ENCODE measurements at places on chromosomes 16 and 17. TPM values are rescaled to one million over a fixed set of nuclear protein-coding genes. Genes with fewer than 3 reads are reported as not detected.

The ABCC12 gene
- 0.86 TPM for total RNA-seq

The KRT14 gene
- 0.41 TPM for total RNA-seq

The VMO1 gene
- 4.3 TPM for total RNA-seq

The SAP30BP gene
- total RNA-seq: 64.0 TPM

The MYH2 gene
- not detected for total RNA-seq

The KRT25 gene
- total RNA-seq: not detected

The EFCAB13 gene
- total RNA-seq: 0.88 TPM

- ATAC-seq: peak; percentile 9
Observed at GRCh38 chr17:79027274-79027924, 3.4 kb downstream of the C1QTNF1 start.

DNA sequence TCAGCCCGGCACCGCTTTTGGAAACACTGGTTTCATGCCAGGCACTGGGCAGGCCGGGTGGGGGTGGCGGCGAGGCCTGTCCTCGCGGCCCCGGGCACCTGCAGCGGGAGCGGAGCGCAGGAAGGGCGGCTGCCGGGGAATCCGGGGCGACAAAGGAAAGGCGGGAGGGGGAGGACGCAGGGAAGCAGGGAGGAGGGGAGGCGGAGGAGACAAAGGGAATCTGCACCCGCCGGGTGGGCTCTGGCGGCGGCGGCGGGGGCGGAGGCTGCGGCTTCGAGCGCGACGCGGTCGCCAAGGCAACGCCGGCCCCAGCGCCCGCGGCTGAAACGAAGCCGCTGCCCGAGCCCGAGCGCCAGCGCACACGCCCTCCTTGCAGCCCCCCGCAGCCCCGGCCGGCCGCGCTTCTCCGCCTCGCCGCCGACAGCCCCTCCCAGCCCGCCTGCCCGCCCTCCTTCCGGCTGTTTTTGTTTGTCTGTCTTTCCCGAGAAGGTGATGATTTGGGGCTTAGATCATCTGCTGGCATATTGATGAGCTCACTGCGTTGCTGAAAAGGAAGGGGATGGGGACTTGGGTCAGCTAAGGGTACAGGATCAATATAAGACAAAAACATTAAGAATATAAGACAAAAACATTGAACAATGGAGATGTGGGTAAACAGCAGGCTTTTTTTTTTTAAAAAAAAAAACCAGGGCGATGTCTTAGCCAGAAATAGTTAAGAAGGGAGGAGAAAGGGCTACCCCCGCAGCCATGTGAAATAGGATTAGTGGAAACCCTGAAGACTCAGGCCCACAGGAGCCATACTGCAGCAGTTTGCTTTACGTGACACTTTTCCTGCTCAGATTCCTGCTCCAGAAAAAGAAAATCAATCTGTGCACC lies 32.7 kb downstream of the CDK5R1 start:
- ATAC-seq: peak; percentile 79

- ATAC-seq: peak; percentile 26
Observed at GRCh38 chr17:19753051-19753509, 5.0 kb upstream of the ALDH3A1 start.

DNA sequence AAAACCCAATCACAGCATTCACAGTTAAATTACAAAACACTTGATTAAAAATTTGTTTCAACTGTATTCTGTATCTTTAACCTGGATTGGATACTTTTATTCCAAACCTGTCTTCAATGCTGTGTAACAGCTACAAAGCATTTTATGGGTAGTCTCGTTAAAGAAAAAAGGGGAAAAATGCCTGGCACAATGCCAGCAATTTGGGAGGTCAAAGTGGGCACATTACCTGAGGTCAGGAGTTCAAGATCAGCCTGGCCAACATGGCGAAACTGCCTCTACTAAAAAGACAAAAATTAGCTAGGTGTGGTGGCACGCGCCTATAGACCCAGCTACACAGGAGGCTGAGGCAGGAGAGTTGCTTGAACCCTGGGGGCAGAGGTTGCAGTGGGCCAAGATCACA lies 4.0 kb downstream of the GNA13 start:
- ATAC-seq: no peak

DNA sequence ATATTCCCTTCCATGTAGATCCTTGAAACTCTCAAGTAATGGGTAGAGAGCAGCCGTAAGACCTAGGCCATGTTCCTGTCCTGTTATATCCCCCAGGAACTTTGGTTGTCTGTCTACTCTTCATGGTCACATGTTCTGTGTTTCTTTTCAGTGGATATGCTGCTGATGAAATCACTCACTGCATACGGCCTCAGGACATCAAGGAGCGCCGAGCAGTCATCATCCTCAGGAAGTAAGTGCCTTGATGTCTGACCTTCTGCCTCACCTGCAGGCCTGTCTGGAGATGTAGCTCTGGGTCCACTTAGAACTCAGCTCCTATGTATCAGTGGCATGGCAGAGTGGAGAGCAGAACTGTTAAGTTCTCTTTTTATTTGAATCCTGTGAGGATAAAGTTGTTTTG lies 11.2 kb downstream of the ALKBH5 start:
- ATAC-seq: no peak

DNA sequence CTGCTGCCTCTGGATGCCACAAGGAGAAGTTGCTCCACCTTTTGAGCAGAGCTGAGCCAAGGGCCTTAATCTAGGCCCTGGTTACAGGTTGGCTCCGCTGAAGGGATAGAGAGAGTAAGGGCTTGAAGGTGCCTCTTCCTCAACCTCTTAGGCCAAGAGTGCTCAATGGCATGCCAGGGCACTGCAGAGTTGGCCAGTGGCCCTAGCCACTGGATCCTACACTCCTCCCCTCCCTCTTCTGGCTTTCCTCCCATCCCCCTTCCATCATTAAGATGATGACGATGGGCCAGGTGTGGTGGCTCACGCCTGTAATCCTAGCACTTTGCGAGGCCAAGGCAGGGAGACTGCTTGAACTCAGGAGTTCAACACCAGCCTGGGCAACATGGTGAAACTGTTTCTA lies 50.5 kb downstream of the MYO18A start:
- ATAC-seq: no peak

DNA sequence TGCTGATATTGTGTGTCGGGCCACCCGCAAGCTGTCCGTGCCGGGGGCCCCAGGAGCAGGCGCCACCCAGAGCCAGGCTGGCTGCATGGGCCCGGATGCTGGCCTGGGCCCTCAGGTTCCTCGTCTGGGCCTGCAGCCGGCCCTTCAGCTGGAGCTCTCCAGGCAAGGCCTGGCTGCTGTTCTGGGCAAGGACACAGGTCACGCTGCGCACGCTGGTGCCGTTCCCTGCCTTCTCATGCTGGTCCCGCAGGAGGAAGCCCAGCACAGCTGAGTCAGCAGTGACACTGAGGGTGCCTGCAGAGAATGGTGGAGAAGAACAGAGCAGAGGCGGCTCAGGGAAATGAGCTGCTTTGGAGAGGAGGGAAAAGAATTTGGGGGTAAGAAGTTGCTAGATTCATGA lies 79.9 kb downstream of the RMI2 start:
- no peak for ATAC-seq

- no peak for ATAC-seq
Observed at GRCh38 chr16:71283612-71284011, 5.6 kb downstream of the CMTR2 start.

DNA sequence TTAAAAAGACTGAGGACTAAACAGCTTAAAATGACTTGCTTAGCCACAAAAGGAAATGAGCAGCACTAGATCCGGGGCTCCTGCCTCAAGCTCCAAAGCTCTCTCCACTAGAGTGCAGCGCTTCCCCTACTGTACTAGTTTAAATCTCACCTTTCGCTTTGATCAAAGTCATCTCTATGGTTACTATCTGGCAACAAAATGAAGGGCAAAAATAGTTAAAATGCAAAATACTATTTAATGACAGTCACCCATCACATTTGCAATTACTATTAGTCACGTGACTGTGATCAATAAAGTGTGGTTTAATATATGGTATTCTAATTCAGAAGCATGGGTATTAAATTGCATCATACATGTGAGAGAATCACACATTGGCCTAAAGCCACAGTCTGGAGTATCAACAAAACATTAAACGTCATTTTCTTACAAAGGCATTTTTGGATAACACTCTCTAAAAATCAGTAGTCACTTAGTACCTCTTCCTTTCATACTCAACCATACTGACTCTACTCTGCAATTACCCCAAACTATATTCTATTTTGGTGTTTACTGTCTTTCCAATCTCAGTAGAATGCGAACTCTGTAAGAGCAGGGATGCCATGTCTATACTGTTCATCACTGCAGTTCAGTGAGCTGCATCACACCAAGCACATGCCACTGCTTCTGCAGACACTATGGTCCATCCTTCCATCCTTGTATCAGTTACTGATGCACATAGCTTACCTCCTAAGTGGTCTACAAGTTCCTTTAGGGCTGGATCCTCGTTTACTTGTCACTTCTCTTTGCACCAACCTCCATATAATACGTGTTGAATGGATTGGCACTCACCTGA lies 6.2 kb downstream of the PSMD12 start:
- ATAC-seq: peak; percentile 28

DNA sequence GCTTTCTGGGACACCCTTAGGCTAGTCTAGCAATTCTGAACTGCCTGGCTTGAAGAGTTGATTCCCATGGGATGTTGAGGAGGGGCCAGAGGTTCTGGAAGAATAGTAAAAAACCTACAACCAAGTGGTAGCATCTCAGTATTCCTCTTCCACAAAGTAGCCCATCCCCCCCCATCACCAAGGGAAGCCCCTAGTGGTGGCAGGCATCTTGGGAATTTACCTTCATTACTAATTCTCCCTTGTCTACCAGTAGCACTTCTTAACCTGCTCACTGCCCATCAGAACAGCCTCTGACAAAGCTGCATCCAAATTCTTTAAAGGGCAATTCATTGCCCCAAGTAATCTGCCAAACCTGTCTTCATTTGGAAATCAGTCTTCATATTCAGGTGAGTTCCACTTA lies 12.8 kb upstream of the RAB11FIP4 start:
- no peak for ATAC-seq

- no peak for ATAC-seq
Observed at GRCh38 chr17:61393550-61393903, 6.1 kb upstream of the TBX2 start.

- peak; percentile 63 for ATAC-seq
Observed at GRCh38 chr17:38604479-38605403, 1.0 kb downstream of the SRCIN1 start.

GRCh38 chr17:17710355-17710727 lies 29.1 kb downstream of the RAI1 start:
- ATAC-seq: no peak

DNA sequence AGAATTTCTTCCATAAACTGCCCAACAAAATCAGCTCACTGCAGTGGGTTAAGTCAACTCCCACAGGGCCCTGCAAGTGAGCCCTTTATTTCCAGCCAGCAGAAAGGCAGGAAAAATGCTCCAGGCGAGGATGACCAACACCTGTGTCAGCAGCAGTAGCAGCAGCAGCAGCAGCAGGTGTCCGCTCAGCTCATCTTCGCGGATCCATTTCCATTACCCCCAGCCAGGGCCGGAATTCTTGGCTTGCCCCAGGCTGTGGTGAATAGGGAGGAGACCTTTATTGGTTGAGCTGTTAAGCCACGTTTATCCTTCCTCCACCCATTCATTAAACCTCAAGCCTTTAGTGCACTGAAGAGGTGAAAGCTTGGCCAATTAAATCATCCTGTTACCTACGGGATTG lies 46.2 kb downstream of the MARCHF10 start:
- ATAC-seq: no peak
